Stimulated activated CD4-positive, alpha-beta T cell treated with anti-CD3 and anti-CD28 coated beads, Interleukin-12 subunit alpha, Interleukin-12 subunit beta, amount 100 ng/mL, for 48 hours (primary cell): ENCODE measurements at places on chromosomes 7 and 10.

DNA sequence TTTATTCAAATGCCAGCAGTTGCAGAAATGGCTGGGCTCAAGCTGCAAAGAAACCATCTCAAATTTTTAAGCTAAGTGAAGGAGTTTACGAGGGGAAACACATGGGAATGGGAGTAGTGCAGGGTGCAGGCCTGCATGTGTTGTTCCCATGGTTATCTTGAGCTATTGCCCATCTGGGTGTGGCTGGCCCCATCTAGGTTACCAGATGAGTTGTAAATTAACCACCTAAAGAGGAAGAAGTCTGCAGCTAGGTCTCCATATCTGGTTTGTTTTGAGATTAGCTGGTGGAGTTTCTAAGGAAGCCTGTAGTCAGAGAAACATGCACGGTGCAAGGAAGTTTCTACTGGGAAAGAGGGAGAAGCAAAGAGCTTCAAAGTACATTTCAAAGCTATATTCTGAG is 23.3 kb upstream of the STEAP2 start:
- no peak for DNase-seq

DNA sequence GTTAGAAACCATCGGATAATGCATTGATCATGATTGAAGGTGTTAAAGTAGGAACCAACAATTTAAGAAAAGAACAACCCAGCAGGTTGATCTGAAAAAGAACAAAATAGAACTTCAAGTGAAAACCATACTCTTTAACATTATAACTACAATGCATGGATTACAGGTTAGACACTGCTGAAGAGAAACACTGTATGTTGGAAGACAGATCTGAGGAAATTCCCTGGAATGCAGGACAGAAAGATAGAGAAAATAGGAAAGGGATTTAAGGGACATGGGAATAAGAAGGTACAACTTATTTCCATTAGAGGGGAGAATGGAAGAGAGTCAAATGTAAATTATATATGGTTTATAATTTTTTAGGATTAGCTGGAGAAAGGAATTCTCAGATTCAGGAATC is 303.3 kb downstream of the DNAJB6 start:
- DNase-seq: no peak

DNA sequence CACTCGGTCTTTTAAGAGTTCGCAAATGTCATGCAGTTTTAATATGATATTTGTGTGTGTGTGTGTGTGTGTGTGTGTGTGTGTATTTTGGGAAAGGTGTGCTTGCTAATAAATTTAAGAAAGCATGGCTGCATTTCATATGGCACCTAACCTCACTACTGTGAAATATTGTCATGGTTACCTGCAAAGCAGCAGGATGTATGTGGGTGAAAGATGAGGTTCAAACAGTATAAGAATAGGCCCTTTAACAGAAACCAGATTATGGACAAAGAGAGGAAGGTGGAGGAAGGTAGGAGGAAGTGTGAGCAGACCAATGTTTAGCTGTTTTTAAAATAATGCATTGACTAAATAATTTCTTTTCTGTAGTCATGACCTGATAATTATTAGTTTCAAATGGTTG is 73.5 kb upstream of the CACNA2D1 start:
- DNase-seq: no peak

GRCh38 chr10:127935071-127935561 is 28.2 kb downstream of the PTPRE start:
- no peak for DNase-seq

- DNase-seq: no peak
These were observed 6.8 kb upstream of the CSTF2T start for GRCh38 chr10:51706225-51706624.

GRCh38 chr7:36684954-36685353 is 39.3 kb downstream of the AOAH start:
- DNase-seq: no peak

DNA sequence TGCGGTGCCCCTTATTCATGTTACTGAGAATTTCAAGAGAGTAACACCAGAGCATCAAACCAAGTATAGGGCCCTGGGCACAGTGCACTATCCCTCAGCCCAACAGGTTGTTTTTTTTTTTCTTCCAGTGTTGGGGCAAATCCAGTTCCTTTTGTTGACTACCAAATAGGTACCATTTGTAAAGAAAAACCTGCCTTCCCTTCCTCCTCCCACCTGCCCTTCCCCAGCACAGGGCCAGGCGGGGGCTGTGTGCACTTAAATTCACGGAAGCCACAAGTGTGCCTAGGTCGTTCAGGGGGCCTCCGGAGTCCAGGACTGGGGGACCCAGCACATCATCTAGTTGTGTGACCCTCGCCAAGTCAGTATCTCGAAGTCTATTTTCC is 595 bp upstream of the SFXN4 start:
- DNase-seq: no peak

- no peak for DNase-seq
These were observed 25.6 kb downstream of the VSTM4 start for GRCh38 chr10:49089557-49090188.

- no peak for DNase-seq
These were observed 1.0 kb downstream of the BUD31 start for GRCh38 chr7:99409806-99410205.

GRCh38 chr7:151384776-151385625 is 24.8 kb downstream of the WDR86 start:
- DNase-seq: no peak

GRCh38 chr7:48083114-48083830 is 5.8 kb upstream of the UPP1 start:
- no peak for DNase-seq

- DNase-seq: peak; percentile 54
These were observed 150.8 kb downstream of the RNF216 start for GRCh38 chr7:5630670-5631069.

- DNase-seq: peak; percentile 34
These were observed 27.1 kb downstream of the LRRC20 start for GRCh38 chr10:70355051-70356021.
